Ecto neural progenitor cell (in vitro differentiated cells): ENCODE measurements at places on chromosomes 3 and 15.

GRCh38 chr15:67720556-67721175 lies 104.6 kb upstream of the SKOR1 start:
- no peak for DNase-seq

GRCh38 chr3:74302969-74303368 lies 311.5 kb downstream of the CNTN3 start:
- peak; percentile 43 for DNase-seq

GRCh38 chr3:112643621-112644240 lies 2.8 kb upstream of the CCDC80 start:
- no peak for DNase-seq

DNA sequence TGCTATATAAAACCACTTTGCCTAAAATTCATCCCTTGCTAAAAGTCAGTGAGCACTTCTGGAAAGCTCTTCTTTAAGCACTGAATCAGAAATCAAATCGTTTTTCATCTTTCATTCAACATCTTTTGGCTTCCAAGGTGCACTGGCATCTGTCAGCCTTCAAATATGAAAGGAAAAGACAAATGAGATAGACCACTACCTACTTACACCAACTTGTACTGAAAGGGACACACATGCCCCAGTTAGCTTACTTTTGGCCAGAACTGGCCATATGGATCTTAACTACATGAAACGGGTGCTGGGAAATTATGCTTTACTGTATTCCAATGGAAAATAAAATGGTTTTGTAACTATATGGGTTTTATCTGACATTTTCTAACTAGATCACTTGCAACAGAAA lies 332.0 kb upstream of the ARPP21 start:
- DNase-seq = no peak

DNA sequence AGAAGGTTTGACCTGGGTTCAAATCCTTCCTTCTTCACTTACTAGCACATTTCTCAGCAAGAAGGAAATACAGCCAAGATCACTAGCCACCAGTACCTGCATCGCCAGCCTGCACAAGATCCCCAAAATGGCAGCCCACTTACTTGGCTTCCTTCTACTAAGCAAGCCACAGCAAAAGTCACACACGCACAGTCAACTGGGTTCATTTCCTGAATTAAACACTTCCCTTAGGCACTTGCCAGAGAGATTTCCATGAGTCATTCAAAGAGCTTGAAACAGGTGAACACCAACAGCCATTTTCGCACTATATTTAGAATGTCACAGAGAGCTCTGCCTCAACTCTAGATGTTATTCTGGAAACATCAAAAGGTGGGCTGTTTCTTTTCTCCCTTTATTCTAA lies 42.6 kb downstream of the MGLL start:
- no peak for DNase-seq

- DNase-seq = no peak
Observed at GRCh38 chr3:105513042-105513441, 146.3 kb downstream of the ALCAM start.

DNA sequence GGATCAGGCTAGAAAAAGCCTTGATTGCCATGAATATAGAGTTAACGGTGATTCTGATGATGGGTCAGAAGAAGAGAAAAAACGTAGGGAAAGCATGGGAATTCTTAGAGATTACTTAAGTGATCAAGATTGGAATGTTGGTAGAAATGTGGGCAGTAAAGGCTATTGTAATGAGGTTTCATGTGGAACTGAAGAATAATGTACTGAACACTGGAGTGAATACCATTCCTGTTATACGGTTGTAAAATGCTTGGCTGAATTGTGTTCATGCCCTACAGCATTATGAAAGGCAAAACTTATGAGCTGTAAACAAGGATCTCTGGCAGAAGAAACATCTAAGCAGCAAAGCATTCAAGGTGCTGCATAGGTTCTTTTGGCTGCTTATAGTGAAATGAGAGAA lies 414.1 kb upstream of the CBLB start:
- DNase-seq = no peak

DNA sequence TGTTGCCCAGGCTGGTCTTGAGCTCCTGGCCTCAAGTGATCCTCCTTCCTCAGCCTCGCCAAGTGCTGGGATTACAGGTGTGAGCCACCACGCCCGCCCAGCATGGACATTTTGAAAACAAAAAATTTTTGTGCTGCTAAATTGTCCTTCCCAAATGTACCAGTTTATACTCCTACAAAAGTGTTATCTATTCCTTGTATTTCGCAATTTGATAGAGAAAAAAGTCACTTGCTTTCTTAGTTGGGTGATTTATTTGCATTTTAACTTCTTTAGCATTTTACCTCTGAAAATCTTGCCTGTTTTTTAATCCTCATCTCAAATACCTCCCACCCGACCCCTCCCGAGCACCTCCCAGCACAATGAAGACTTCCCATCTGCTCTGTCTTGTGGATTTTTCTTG lies 46.8 kb downstream of the PDE8A start:
- DNase-seq = no peak

DNA sequence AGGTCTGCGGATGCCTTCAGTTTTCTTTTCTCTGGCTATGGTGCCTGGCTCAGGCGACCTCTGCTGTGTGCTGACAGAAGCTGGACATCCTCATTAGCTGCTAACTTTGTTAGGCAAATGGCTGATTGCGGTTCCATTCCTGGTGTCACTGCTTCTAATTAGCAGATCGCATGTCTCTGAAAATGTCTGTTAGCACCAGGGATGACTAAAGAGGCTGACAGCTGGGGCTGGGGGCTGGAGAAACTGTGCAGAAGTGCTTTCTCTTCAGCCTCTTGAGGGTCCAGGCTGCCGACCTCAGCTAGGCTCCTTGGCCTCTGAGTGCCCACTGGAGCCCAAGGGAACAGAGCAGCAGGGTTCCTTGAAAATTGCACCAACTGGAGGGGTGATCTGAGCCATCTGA lies 39.3 kb downstream of the CHCHD6 start:
- DNase-seq = no peak

- no peak for DNase-seq
Observed at GRCh38 chr15:66906668-66907614, 158.5 kb upstream of the SMAD3 start.

DNA sequence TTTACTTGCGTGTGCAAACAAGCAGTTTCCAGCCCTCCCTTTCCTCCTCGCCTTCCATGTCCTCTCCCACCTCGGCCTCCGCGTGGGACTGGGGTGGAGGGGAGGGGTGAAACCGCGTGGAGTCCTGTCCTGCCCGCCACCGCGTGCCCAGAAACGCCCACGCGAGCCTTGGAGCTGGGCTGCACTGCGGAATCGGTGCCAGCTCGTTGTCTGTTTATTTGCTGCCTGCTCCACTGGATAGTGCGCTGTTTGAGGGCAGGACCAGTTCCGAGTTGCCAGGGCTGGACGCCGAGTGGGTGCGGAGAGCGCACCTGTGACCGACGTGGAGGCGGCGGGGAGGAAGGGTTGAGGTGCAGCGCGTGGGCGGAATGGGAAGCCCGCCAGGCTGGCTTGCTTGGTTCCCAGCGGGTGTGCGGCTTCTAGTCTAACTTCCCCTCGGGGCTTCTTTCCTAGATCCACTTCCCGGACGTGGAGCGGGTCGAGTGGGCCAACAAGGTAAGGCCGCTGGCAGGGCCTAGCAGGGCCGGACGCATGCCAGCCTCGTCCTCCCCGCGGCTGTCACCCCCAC lies 17.3 kb downstream of the ESYT3 start:
- DNase-seq = peak; percentile 34

DNA sequence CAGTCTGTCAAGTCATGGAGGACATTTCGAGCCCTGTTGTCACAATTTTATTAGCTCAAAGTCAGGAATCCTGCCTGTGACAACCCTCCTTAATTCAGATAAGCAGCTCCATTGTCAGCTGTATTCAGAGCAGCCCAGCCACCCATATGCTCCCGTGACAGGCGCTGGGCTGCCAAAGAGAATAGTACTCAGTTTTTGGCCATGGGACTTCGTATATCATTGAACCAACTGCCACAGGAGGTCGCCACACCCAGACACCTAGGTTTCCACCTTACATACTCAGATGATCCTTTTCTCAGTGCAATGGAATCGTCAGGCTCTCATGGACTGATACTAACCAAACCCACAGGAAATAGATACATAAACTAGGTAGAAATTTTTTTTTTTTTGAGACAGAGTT lies 100.2 kb downstream of the C3orf70 start:
- no peak for DNase-seq

DNA sequence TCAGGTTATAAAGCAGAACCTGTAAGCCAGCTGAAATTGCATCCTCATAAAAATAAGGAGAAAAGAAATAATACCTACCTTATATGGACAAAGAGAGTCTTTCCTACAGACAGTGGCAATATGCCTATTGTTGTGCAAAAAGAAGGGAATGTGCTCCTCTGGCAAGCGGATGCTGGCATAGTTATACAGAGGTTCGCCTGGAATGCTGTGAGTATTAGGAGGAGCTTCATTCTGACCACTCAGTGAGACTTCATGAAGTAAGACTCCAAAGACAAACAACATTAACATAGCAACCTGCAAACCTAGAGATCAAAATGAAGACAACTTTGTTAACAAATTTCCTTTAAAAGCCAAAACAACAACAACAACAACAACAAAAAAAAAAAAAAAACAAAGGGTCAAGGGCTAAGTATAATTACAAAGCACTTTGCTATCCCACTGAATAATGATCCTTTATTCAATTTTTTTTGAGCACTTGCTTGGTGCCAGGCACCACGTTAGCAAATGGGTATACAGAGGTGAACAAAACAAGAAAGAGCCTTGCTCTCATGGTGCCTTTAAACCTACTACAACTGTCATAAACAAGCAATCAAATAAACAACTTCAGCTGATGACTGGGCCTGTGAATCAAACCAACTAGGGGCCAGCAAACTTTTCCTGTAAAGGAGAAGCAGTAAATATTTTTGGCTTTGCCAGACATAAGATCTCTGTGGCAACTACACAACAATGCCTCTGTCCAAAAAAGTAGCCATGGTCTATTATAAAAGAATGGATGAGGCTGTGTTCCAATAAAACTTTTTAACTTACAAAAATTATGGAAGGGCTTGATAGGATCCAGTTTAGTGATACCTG lies 3.7 kb downstream of the EOGT start:
- DNase-seq = no peak

- no peak for DNase-seq
Observed at GRCh38 chr3:157618075-157618760, 115.0 kb upstream of the VEPH1 start.

GRCh38 chr3:159828542-159828943 lies 160.1 kb upstream of the IL12A start:
- DNase-seq = no peak

GRCh38 chr3:58041182-58041825 lies 33.1 kb downstream of the FLNB start:
- DNase-seq = no peak

- no peak for DNase-seq
Observed at GRCh38 chr3:37375184-37376127, 201.1 kb upstream of the LRRFIP2 start.

DNA sequence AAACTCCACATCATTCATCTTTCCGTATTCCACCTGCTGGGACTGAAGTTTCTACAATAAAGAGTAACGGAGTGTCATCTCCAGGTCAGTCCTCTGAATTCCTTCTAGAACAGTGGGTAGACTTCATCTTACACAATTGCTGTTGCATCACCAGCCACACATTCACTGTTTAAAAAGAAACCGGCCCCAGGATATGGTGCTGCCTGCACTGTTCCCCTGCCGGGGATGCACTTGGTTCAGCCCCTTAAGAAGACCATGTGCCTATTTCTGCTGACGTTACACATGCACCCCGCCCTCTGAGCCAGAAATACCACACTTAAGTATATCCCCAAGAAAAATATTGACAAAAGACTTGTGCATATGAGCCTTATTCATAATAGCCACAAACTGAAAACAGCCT lies 233.4 kb downstream of the FEZF2 start:
- no peak for DNase-seq

DNA sequence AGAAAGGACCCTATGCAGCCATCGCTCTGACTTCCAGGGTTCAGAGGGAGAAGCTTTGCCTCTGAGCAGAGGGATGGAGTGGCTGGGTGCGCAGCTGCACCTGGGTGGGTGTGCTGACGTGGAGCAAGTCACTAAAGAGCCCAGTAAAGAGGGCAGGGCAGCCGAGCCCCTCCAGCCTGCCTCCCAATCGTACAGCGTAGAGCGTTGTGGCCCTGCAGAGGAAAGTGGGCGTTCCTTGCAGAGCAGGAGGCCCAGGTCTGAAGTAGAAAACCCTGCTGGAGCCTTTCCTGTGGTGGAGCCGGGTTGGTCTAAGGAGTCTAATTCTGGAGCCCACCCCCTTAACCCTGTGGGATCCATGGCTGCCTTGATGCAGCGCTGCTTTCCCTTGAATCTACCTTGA lies 61.0 kb downstream of the ABTB1 start:
- DNase-seq = no peak

DNA sequence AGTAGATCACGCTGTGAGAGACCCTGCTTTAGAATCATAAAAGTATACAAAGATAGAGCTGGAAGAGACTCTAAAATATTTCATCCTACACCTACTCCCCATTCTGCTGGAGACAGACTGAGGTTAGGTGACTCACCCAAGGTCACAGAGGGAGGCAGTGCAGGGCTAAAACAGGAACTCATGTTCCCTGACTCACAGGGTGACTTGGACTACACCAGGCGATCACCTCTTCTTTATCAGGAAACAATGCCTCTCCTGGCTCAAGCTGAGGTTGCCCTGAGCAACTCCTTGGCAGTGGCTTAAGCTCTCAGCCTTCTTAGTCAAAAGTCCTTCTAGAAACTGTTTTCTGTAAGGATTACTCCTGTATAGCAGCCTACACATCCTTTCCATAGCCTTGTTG lies 26.4 kb upstream of the TNFAIP8L3 start:
- no peak for DNase-seq

GRCh38 chr3:31861826-31862225 lies 119.2 kb downstream of the OSBPL10 start:
- no peak for DNase-seq

DNA sequence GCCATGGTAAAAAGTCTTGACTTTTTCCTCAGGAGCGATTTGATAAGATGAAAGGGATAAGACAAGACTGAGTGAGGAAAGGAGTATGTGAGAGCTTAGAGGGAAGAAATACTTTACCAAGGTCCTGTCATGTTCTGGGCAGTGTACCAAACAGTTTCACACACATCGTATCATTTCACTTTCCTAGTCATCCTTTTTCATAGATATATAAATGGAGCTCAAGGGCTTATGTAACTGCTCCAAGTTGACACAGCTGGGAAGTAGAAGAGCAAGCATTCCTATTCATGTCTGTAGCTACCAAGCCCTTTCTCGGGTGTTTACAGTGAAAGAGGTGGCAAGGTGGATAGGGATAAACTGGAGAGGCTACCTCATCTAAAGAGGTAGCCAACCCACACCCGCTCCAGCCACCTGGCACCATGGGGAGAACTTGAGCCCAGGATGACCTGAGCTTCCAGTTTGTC lies 57.4 kb downstream of the MRPS25 start:
- DNase-seq = no peak

GRCh38 chr3:174242311-174243041 lies 616.7 kb upstream of the NAALADL2 start:
- DNase-seq = no peak

GRCh38 chr3:25542492-25543039 lies 114.5 kb downstream of the RARB start:
- DNase-seq = no peak
